Astrocyte of the hippocampus (primary cell): ENCODE measurements at places on chromosomes 6 and 20.

DNA sequence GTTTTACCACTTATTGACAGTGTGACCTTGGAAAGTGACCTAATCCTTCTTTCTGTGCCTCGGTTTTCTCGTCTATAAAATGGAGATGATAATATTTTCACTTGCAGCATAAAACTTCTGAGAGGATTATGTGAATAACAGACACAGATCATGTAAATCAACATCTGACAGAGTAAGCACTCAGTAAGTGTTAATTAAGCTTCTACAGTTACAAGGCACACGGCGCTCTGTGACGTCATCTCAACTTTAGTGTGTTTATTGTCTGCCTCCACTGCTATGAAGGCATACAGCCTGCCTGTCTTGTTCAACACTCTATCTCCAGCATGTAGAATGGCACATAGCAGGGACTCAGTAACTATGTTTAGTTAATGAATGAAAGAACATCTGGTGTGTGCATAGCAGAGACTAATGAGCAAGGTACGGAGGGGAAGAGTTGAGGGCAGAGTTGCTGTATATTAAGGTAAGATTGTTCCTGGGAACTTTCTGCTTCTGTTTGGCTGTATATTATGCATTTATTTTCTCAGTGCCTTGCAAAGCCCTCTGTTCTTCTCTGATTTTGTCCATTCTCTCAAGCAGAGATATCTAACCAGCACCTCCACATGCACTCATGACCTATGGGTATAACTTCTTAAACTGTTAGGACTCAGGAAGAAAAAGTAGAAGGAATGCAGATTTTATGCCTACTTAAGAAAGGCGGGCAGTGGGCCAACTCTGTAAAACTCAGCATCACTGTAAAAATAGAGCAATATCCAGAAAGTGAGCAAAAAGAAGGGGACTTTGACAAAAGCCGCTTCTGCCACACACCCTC is 66.4 kb upstream of the STMND1 start:
- DNase-seq = peak; percentile 20

- DNase-seq = no peak
Observed at GRCh38 chr6:137783710-137784109, 83.3 kb upstream of the TNFAIP3 start.

GRCh38 chr6:163449076-163449475 is 34.6 kb downstream of the QKI start:
- DNase-seq = no peak

DNA sequence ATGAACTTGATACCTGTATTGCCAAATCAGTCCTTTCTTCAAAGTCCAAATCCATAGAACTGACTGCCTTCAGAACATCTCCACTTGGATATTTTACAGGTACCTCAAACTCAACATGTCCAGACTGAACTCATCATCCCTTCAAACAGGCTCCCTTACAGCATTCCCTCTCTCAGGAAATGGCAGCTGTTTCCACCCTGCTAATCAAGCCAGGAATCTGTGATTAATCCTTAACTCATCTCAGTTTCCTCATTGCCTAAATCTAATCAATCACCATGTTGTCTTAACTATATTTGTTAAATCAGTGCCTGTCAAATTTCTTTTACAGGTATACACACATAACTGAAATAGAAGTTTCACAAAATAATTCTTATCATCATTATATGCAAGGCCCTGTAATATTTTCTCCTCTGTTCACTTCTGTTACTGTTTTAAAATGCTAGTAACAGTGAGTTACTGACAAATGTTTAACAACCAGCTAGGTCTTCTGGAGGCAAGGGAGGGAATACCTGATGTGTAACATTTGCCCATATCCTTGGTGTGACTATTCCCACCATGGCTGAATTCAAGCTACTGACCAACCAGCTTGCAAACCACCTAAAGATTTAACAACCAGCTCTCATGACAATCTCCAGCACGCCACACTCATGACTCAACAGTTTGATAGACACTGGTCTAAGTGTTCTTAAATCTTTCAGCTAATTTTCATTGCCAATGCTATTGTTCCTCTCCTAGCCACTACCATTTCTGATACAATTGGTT is 124.9 kb downstream of the ADAT2 start:
- DNase-seq = peak; percentile 56

DNA sequence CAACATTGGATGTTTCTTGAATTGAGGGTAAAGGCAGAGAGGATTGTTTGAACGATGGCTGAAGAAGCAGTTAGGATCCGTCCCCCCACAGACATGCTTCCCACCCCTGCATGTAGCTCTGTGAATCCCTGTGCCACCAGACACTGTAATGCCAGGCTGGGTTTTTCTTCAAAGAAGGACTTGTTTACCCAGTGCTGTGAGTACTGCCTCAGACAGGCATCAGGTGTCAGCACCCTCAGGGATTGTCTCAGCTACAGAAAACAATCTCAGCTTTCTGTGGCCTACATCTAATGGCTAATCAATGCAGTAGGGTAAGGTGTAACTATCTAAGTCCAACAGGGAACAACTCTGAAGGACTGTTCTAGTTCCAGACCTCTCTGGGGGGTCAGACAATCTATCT is 853.0 kb upstream of the EPHA7 start:
- DNase-seq = no peak

- peak; percentile 70 for DNase-seq
Observed at GRCh38 chr6:142566628-142567396, 265.0 kb downstream of the ADGRG6 start.

DNA sequence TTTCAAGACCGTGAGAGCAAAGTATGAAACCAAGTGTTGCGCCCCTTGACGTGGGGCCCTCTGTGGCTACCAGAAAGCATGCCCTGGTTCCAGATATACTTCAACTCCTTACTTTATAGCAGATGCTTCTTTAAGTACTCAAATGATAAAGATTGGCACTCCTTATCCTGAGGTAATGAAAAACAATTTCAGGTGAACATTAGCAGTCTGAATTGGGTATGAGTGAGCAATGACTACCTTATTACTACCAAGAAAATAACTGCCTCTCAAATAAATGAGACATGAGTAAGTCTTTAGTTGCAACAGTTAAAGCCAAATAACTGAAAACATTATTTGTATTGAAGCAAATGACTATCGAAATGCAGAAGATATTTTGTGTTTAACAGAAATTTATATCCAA is 408.7 kb downstream of the MMUT start:
- no peak for DNase-seq

- no peak for DNase-seq
Observed at GRCh38 chr20:62269378-62269777, 31.1 kb downstream of the OSBPL2 start.

DNA sequence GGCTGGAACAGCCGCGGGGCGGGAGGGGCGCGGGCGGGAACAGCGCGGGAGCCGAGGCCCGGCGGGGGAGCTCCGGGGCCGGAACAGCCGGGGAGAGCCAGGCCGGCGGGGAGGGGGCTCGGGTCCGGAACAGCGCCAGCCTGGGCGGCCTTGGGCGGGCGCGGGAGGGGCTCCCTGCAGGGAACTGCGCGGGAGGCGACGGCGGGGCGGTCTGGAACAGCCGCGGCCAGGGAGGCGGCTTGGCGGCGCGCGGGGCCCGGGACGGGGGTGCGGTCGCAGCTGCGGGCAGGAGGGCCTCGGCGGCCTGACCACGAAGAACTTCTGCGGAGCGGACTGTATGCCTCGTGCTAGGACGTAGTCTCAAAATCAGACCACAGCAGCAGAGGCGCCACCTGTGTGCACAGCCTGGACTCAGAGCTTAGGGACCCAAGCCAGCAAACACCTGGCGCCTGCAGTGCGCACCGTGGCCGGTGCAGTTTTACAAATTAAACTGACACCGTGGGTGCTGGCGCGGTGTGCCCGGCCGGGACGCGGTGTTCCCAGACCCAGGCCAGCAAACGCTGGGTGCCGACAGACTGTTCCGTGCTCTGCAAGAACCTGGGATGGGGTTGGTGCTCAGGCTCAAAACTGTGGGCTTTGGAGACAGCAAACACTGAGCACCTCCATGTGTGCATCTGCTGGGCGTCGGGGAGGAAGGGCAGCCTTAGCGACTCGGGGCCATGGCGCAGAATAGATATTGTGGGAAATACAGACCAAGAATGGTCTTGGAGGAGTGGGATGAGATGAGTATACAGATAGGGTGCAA is 572 bp downstream of the ZNF341 start:
- DNase-seq = peak; percentile 95

DNA sequence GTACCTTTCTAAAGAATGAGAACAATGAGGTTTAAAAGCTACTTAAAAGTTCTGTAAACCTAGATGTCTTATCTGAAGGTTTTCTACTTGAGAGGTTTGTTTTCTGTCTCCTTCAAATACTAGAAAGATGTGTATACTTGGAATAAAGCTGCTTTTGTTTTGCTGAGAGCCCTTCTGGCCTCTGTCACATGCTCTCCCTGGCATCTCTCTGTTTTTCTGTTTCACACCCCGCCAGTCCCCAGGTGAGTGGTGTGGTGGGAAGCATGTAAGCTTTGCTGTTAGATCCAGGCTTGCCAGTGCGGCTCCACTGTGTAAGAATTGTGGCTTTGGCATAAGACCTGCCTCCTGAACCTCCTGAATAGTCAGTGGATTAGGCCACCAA is 56.8 kb downstream of the SNX9 start:
- DNase-seq = peak; percentile 49

- no peak for DNase-seq
Observed at GRCh38 chr6:57182017-57182432, 9.9 kb downstream of the BAG2 start.

DNA sequence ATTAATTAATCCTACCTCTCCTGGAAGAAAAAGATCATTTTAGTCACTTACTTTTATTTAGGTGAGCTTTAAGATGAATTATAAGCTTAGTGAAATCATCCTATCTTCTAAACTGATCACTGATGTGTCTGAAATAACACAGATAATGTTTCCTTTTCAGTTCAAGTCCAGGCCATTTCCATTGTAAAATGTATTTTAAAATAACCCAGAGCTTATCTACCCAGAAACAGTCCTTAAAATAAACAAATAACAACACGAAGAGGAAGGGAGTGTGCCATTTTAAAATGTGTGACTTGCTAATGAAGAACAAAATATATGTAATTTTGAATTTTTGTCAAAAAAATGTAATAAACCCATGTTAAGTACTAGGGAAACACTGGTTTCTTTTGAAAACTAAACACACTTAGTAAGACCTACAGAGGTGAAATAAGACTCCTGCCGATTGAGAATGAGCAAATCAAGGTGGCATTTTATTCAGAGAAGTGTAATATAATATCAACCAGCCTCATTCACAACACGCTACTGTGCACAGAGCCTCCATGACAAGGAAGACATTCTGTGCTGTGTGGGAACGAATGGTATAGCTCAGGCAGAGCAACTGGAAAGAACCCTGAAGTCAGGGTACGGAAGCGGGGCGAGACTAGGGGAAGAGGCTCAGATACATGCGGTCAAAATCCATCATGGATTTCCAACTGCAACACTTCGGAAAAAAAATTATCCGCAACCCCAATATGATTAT is 7.7 kb downstream of the LRP11 start:
- no peak for DNase-seq

- DNase-seq = no peak
Observed at GRCh38 chr6:74853991-74854390, 351.9 kb downstream of the COL12A1 start.

GRCh38 chr6:516213-516612 is 124.7 kb downstream of the IRF4 start:
- DNase-seq = no peak

GRCh38 chr6:90233994-90234393 is 62.6 kb downstream of the BACH2 start:
- no peak for DNase-seq

- DNase-seq = no peak
Observed at GRCh38 chr20:1674361-1674760, 16.8 kb upstream of the SIRPG start.

GRCh38 chr6:42550277-42550676 is 13.6 kb upstream of the UBR2 start:
- DNase-seq = no peak

DNA sequence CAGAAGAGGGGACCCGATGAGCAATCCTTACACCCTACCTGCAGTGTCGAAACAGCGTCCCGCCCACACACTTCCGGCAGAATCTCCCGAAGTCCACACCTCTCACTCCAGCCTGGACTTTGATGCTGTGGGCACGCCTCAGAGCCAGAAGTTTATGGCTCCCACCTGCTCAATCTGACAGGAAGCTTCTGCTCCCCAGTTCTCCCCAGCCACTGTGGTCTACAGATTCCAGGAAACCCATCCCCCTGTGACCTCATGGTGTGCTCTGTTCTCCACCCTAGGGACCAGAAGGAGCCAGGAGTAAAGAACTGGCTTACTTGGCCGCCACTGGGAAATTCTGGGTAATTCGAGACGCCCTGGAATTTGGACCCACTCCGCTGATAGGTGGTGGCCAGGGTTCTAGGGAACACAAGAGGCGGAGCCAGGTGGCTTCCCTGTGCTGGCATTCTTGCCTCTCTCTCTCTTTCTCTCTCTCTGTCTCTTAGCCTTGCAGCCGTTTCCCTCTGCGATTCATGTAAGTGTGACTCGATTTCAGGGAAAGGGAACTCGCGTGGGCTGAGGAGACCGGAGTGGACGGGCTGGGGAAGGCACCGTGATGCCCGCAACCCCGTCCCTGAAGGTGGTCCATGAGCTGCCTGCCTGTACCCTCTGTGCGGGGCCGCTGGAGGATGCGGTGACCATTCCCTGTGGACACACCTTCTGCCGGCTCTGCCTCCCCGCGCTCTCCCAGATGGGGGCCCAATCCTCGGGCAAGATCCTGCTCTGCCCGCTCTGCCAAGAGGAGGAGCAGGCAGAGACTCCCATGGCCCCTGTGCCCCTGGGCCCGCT is at the start of gene TRIM15:
Gene TRIM15 (plus strand): TSS at position 457 of the 828 bp plus-strand sequence. CDS start 139 bp downstream, at position 596.
- no peak for DNase-seq

GRCh38 chr6:22078802-22079545 is 217.9 kb downstream of the PRL start:
- no peak for DNase-seq

DNA sequence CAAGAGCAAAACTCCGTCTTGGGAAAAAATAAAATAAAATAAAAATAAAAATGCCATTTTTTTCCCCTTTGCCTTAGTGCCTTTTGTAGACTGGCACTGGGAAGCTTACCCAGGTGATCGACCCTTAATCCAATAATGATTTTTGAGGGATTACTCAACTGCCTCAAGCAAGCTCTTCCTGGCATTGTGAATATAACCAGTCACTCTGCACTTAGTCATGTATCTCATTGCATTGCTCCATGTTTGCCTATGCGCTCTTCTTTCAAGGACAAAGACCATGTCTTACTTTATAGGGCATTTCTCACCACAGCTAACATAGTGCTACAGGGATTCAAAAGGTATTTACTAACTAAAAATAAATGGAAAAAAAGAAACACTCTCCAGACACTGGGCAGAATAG is 13.0 kb downstream of the GFOD1 start:
- no peak for DNase-seq

GRCh38 chr6:11214901-11215300 is 17.6 kb downstream of the NEDD9 start:
- DNase-seq = peak; percentile 48

DNA sequence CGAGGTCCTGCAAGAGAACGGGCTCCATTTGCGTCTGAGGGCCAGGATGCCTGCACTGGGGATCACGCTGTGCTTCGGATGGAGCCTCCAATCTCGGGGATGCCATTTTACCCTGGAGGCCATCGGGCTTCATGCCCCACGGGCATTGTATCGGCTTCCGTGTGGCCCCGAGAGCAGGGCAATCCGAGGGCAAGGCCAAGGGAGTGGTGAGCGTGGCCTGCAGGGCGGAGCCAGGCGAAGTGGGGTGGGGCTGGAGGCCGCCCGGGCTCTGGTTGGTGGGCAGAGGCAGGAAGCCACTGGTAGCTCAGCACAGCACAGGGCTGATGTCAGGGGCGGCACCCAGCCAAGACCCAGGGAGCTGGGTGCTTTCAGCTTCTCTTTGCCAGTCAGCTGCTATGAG is 57.5 kb upstream of the BHLHE23 start:
- no peak for DNase-seq
